ENCODE measurements at places on chromosomes 5 and 9.

DNA sequence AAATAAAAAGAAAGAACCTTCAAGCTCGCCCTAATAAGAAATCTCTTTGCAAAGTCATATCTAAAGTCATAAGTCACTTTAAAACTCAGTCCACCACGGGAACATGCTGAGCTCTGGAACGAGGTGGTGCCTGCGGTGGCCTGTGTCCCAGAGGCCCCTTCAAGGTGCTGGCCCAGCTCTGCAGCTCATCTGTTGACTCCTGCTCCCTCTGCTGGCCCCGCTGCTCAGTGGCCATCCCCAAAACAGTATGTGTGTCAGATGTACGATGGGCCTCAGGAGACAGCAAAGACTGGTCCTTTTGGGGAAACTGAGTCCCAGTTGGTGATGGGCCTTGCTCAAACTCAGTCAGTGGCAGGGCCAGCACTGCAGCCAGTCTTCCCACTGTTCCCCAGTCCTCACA lies 22.8 kb upstream of the FOXB2 start:
- no peak for DNase-seq

GRCh38 chr5:150763023-150763769 lies 4.4 kb upstream of the DCTN4 start:
- DNase-seq: no peak

DNA sequence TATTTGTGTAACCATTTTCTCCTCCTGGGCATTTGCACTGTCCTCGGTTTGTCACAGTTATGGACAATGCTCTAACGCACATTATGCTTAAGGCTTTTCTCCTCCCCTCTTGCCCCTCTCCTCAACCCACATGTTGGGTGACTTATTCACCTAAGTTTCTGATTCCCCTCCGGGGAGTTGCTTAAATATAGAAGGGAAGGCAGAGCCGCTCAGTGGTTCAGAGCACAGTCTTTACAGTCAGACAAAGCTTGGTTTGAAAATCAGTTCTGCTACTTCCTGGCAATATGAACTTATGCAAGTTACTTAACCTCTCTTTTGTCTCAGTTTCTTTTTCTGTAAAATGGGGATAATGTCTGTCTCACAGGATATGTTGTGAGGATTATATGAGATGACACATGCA lies 41.2 kb upstream of the SPRY4 start:
- DNase-seq: no peak

DNA sequence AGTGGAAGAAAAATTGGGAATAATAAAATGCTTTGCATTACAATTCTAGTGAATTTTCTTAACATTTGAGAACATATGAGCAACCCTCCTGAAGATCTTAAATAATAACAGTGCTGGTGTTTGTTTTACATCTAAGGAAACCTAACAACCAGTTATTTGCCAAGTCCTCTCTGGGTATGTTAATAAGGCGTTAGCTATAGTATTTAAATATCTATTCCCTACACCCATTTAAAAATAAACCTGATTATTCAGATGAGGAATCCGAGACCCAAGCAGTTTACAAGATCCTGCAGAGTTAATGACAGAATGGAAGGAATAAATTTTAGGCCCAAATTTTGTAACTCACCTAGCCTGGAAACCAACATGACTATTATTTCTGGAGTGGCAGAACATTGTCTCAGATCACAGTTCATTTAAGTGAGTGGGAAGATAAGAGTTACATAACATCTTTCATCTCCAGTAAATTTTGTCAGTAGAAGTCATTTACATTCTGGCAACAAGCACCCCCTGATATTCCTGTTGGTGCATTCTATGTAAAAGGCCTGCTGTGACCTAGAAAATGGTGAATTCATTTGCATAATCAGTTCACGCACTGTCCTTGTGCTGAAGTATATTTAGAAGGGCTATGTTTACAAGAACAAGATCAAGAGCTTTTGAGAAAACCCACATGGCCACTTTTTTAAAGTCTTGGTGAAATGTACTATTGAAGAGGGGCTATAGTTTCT lies 148.2 kb downstream of the COX7C start:
- DNase-seq: no peak

DNA sequence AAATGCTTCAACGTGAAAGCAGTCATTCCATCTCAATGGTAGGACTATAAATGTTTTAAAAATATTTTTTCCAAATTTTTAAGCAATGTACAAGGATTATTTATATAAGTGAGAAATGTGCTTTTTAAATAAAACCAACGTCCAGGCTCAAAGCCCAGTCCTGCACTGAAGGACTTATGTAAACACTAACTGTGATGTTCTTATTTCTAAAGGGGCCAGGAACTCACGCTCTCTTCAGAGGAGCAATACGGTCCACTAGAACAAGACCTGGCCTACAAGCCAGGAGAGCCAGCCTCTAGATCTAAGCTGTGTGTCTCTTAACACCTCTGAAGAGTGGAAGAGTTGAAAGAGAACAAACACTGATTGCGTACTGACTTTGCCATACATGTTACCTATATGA lies 12.1 kb downstream of the TTLL11 start:
- no peak for DNase-seq

DNA sequence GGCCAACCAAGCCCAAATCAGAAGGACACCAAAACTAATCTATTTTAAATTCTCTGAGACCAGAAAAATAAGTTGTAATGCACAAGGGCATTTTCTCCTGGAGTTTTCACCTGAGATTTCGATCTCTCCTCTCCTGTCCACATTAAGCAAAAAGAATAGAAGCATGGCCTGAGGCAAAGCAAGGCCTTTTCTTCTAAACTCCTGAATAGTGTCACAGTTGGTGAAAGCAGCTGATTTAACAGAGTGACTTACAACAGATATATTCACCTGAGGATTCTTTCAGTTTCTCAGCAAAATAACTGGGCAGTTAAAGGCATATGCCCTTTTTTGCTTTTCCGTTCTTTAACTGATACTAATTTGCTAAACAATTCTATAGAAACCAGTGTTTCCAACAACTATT lies 547.7 kb downstream of the EFNA5 start:
- no peak for DNase-seq

- no peak for DNase-seq
These were observed 147.8 kb downstream of the MAST4 start for GRCh38 chr5:66744040-66744439.

- no peak for DNase-seq
These were observed 89.3 kb downstream of the ZCCHC7 start for GRCh38 chr9:37209431-37210386.

- no peak for DNase-seq
These were observed 46.6 kb downstream of the CD180 start for GRCh38 chr5:67149951-67150523.

DNA sequence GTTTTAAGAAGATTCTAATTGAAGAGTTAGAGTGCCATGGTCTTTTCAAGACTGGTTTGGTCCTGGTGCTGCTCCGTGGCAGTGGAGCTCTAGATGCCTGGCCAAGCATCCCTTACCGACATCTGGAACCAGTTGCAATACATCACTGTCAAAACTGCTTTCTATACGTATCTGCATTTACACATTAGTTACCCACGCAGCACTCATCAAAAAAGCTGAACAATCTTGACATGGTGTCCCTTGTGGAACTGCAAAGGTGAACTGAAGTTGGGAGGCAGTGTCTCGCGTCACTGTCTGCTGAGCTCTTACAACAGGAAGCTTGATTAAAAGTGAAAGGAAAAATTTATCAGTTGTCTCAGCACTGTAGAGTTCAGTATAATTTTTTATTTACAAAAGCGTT lies 82.6 kb downstream of the PBX3 start:
- DNase-seq: peak; percentile 7

- no peak for DNase-seq
These were observed 92.7 kb upstream of the NEURL1B start for GRCh38 chr5:172548311-172548731.

GRCh38 chr5:44495280-44495679 lies 106.1 kb upstream of the FGF10 start:
- DNase-seq: no peak

DNA sequence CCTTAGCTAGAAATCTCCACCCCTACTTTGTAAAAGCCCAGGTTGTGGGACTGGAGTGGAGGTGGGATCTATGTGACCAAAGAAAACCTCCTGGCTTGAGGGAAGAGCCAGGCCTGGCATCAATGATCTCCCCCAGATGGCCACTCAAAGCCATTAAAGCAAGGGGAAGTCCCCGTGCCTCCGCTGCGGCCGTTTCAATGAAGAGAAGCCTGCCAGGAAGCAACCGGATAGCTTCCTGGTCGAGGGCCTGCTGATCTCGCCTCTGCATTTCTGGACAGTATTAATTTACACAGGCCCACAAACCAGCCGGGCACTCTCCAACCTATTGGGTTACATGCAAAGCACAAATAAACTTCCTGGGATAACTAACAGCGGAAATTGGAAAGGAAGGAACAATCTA lies 160.5 kb upstream of the MSX2 start:
- no peak for DNase-seq

DNA sequence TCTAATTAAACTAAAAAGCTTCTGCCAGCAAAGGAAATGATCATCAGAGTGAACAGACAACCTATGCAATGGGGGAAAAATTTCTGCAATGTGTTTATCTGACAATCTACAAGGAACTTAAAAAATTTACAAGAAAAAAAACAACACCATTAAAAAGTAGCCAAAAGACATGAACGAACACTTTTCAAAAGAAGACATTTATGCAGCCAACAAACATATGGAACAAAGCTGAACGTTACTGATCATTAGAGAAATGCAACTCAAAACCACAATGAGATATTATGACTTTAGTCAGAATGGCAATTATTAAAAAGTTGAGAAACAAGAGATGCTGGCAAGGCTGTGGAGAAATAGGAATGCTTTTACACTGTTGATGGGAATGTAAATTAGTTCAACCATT lies 530.4 kb upstream of the DAB2 start:
- no peak for DNase-seq

- DNase-seq: no peak
These were observed 38.2 kb downstream of the GALNT10 start for GRCh38 chr5:154228696-154229095.

DNA sequence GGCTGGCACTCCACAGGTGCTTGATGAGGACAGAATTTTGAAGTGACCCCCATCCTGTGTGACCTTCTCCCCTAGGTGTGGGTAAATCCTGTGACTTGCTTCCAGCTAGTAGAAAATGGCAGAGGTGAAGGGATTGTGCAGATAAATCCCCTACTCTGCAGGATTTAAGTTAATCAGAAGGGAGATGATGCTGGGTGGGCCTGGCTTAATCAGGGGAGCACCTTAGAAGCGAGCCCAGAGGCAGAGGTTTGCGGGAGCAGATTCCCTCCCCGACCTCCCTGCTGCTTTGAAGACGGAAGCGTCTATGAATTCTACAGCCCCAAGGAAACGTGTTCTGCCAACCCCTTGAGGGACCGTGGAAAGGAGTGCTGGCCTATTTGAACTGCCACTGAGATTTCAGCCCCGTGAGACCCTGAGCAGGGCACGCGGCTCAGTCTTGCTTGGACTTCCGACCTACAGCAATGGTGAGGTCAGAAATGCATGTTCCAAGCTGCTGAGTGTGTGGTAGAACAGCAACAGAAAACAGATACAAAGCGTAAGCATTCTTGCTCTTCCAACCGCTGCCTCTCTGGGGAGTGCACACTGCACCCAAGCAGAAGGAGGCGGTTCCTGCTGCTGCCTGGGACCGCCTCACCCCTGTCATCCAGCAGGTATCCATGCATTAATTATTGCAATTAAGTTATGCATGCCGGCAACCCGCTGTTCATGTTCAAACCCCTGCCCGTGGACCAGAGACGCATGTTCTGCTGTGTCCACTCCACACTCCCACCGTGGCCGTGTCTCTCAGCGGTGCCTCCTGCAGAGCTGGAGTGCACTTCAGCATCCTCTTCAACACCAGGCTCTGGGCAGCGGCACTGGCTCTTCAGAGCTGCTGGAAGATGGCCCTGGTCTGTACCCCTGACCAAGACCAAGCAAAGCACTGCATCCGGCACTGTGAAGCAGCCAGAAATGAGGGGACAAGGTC lies 54.6 kb upstream of the RXRA start:
- no peak for DNase-seq

DNA sequence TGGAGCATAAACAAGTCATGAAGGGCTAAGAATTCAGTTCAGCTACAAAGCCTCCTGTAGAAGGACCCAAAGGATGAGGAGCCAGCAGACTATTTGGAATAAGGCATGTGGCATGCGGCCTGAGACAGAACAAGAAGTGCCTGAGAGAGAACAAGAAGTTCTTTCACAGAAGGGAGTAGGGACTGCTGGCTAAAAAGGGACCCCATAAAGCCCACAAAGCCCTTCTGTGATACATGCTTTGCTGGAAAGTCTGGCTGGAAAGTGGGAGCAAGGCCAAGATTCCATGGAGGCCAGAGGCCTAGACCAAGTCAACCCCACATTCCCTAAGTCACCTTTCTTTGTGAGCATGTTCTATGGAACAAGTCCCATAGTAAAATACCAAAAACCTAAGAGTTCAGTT lies 35.9 kb upstream of the UBAP2 start:
- no peak for DNase-seq

DNA sequence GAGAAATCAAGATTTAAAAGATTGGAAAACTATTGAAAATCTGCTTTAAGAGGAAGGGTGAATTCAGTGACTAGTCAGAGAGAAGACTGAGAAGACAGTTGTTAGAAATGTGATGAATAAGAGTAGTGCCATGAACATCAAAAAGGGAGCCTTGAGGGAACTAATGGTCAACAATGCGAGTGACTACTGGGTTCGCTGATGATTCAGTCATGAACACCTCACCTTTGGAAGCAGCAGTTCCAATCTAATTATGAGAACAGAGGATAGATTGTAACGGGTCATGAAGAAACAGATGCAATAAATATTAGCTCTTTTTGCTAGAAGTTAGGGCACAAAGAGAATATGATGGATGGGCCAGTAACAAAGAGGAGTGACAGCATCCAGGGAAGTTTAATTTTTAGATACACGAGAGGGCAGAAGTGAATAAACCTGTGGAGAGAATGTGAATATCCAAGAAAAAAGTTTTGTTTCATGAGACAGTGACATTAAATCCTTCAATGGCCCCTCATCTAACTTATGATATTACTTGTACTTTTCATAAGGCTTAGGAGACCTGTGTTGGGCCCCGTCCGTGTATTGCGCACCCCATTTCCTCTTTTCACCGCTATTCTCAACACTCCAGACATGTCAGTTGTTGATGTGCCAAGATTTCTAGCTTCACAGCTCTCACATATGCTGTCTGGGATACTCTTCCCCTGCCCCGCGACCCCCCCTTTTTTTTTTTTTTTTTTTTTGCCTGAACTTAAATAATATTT lies 23.5 kb upstream of the IFNE start:
- no peak for DNase-seq

GRCh38 chr9:111812337-111812736 lies 17.6 kb upstream of the SHOC1 start:
- no peak for DNase-seq

GRCh38 chr9:31183866-31184265 lies 1200.6 kb upstream of the ACO1 start:
- no peak for DNase-seq

DNA sequence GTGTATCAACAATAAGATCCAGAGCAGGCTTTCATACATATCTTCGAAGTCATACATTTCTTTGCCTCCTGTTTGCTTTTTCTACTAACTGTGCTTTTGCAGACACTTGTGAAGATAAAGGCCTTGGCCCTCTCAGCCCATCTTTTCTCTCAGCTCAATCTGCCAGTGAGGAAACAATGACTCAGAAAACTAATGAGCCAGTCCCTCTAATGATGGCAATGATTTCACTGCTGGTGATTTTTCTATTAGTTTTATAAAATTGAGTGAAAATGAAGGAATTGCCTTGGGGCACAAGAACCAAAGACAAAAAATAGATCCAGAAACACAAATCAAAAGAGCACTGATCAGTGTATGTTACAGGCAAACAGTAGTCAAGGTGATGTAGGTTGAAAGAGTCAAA lies 167.7 kb upstream of the PPP2R2B start:
- DNase-seq: no peak

- no peak for DNase-seq
These were observed 718 bp downstream of the DEPDC1B start for GRCh38 chr5:60699288-60699608.

GRCh38 chr9:91419222-91420191 lies 4.1 kb downstream of the NFIL3 start:
- no peak for DNase-seq

Measured in activated CD8-positive, alpha-beta memory T cell treated with anti-CD3 and anti-CD28 coated beads for 48 hours (primary cell).